Left kidney (tissue), 8 donors: ENCODE measurements at places on chromosomes 2 and 18. TPM values are rescaled to one million over a fixed set of nuclear protein-coding genes. Genes with fewer than 3 reads are reported as not detected.

GRCh38 chr2:239576784-239577685 lies 176.2 kb upstream of the HDAC4 start:
- DNase-seq: no peak

DNA sequence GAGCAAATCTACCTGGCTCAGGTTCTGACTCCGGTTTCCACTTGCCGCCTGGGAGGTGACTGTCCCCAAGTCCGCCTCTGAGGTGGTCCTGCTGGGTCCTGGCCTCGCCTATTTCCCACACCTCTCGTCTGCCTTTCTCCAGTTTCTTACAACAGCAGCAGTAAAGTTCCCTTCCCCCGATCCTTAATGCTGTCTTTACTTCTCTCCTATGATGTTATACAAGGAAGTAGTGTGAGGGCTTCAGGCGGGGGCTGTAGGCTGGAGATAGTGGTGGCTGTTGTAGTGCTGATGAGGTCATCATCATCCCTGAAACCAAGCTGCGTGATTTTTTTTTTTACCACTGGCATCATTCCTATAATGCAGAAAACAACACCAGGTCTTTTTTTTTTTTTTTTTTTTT lies 18.9 kb downstream of the TGIF1 start:
- DNase-seq: no peak

GRCh38 chr2:43084699-43085091 lies 141.7 kb downstream of the ZFP36L2 start:
- DNase-seq: no peak

DNA sequence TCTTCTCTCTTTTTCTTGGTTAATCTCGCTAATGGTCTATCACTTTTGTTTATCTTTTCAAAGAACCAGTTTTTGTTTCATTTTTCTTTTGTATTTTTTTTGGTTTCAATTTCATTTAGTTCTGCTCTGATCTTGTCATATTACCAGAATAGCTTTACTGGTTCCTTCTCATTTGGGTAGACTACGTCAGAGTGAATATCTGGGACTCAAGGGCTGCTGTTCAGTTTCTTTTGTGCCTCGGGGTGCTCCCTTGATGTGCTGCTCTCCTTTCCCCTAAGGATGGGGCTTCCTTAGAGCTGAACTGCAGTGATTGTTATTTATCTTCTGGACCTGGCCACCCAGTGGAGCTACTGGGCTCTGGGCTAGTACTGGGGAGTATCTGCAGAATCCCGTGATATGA lies 29.4 kb upstream of the IL1RN start:
- DNase-seq: no peak

GRCh38 chr2:210660-211059 lies 53.2 kb downstream of the SH3YL1 start:
- no peak for DNase-seq

GRCh38 chr2:230127195-230127594 lies 58.5 kb upstream of the SLC16A14 start:
- DNase-seq: no peak

DNA sequence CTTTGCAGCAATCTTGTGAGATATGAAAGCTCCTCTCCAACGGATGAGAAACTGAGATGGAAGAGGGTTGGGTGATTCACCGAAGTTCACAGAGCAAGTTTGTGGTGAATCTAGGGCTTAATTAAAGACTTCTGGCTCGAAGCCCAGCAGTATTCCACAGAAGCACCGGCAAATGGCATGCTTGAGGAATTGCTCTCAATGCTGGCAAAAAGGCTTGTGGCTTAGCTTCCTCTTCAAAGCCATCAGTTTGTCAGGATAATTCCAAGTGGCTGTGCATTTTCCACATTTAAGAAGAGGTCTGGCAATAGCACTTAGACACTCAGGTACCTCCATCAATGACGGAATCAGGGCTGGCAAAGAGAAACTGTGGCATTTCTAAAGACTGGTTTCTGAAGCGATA lies 98.7 kb upstream of the SLC66A3 start:
- no peak for DNase-seq

DNA sequence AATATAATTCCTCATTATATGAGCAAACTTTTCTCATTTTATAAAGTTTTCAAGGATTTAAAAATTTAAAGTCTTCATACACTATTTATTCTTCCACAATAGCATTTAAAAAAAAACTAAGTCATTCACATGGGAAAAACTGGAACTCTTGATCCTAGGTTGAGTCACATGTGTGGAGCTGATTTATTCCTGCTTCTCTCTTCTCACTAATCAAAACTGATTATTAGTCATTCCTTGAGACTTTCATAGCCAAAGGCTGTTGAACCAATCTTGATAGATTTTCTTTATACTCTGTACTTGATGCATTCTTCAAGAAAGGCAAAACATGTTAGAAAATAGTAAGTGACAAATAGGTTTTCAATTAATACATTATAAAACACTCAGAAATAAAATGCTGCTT lies 27.4 kb downstream of the NR4A2 start:
- DNase-seq: no peak

- DNase-seq: no peak
These were observed 44.9 kb downstream of the NRP2 start for GRCh38 chr2:205727174-205727573.

DNA sequence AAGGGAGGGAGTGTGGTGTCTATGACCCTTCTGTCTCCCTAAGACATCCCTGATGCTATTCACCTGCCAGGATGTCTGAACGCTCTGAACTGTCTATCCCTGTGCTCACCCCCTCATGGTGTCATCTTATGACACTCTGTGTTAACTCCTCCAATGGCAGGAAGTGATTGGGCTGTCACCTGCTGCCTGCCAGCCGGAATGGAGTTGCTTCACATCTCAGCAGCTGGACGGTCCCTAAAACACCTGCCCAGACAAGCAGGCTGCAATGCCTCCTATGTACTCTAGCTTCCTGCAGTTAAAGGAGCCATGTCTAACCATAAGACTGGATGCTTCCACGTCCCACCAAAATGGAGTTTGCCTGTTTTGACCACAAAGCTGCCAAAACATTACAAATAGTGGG lies 99.9 kb downstream of the CPO start:
- no peak for DNase-seq

DNA sequence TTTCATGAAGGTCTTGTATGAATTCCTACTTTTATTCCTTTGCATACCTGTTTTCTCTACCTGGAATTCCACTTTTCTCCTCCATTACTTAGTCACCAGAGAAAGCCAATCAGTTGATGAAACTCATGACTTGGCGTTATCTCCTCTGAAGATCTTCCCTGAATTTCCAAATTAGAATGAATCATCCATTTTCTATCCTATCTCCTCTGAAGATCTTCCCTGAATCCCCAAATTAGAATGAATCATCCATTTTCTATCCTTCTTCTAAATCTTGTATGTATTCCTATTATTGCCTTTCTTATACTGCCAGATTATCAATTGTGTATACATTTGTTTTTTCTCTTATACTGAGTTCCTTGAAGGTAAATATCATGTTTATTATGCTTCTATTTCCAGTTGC lies 440.4 kb downstream of the CCDC85A start:
- DNase-seq: no peak

DNA sequence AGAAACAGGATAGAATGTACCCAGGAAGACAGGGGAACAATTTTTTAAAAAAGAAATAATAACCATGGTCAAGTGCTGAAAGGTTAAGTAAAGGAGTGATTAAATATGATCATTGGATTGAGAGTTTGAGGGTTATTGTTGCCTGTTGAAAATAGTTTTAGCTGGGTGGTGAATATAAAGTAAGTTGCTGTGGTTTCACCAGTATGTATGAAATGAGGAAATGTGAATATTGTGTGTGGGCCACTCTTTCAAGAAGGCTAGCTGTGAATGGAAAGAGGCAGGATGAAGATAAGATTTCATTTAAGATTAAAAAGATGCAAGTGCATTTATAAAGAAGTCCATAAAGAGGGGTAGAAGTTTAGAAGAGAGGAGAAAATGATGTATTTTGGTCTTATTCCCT lies 53.8 kb downstream of the GULP1 start:
- no peak for DNase-seq

DNA sequence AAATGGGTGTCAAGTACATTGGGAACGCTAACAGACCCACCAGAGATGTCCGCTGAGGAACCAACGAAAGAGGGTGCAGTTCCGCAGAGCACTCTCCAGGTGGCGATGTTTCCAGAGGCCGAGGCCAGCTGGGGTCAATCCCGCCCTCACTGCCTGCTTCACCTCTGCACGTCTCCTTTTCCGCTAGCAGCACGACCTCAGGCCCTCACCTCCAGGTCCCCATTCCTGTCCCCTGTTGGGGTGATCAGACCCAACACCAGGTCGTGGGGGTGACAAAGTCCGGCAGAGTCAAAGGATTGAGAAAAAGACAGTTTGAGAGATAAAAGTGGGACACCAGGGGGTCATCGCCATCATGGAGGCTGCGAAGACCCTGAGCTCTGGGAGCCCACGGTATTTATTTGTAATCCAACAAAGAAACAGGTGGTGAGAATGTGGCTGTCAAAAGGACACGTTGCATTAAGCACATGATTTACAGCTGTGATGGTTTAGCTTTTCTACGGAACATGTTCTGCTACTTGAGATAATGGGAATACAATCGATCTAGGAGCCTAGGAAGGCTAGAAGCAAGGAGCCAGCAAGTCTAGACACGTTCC lies 27.3 kb downstream of the ZAP70 start:
- peak; percentile 42 for DNase-seq

DNA sequence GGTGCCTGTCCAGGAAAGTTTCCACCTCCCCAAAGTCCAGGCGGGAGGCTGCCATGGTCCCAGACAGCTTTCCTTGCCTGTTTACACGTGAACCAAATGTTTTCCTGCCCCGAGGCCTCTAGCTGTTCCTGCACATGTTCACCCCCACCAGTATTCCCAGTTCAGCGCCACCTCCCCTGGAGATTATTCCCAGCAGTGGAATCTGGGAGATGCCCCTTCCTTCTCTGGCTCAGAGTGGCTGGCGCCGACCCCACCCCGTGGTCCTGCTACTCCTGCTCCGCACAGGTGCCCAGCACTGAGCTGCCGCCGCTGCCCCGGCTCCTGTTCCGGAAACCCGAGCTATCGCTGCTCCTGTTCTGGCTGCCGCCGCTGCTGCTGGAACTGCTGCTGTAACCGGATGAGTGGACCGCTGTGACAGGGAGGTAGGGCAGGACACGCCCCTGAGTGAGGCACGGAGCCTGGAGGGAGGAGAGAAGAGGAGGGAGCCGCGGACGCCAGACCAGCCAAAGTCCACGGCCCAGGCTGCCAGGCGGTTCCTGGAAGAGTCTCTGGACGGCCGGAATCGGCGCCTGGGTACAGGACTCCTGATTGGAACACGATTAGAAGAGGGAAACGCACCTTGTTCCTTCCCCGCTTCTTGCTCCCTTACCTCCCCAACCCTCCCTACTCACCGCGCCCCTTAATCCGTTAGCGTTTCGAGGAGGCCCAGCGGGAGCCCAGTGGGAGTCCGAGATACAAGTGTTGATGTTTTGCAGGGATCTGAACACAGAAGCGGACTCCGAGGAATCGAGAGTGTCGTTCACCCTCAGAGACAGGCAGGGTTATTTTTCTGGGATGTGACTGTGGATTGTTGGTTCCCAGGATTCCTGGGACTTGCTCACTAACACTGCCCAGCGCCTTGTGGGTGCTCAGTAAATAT lies at the start of gene PDE11A:
PDE11A (minus strand) TSS at position 395 of the 919 bp plus-strand sequence; CDS start at position 55, 340 bp downstream.
- DNase-seq: peak; percentile 77

DNA sequence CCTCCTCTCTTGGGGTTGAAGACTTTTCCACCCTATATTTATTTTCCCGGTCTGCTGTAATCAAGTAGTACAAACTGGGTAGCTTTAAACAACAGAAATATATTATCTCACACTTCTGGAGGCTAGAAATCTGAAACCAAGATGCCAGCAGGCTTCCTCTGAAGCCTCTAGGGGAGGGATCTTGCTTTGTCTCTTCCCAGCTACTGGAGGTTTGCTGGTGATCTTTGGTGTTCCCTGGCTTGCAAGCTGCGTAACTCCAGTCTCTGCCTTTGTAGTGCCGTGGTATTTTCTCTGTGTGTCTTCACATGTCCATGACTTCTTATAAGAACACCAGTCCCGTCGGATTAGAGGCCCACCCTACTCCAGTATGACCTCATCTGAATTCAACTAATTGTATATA lies 44.4 kb downstream of the MYO3B start:
- no peak for DNase-seq

GRCh38 chr2:234405462-234405861 lies 91.4 kb downstream of the ARL4C start:
- no peak for DNase-seq

DNA sequence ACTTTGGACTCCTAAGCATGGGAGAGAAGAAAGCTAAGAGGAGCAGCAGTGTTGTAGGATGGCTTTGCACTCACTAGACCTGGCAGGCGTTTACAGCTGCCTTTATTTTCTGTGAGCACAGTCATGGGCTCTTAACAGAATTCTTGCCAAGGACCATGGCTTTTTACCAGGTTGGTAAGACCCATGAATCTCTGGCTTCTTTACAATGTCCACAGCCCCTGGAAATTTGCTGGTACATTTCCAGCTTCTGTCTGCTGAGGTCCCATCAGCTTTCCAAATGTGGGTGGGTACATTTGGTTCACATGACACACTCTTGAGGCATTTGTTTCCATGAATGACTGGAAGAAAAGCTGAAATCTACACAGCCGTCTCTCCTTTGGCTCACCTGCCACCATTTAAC lies 162.7 kb downstream of the PPP1R1C start:
- no peak for DNase-seq

GRCh38 chr18:23629444-23629946 lies 33.2 kb downstream of the ANKRD29 start:
- no peak for DNase-seq

GRCh38 chr2:126945118-126945517 lies 46.4 kb downstream of the TEX51 start:
- no peak for DNase-seq

Gene AKAIN1
- not detected for polyA plus RNA-seq

Gene B3GNT7
- 3.1 TPM for polyA plus RNA-seq

Gene KLHL14
- polyA plus RNA-seq: 33.1 TPM

Gene HOXD12
- 0.32 TPM for polyA plus RNA-seq

Gene REG1B
- polyA plus RNA-seq: not detected

Gene POTEJ
- polyA plus RNA-seq: not detected

Gene ZNF512
- polyA plus RNA-seq: 90.0 TPM

Gene NT5DC4
- 0.83 TPM for polyA plus RNA-seq

Gene POTEC
- 0.03 TPM for polyA plus RNA-seq

Gene SERPINB11
- not detected for polyA plus RNA-seq

Gene MATN3
- polyA plus RNA-seq: 3.7 TPM
